ENCODE measurements at places on chromosomes 12 and 14. TPM values are rescaled to one million over a fixed set of nuclear protein-coding genes. Genes with fewer than 3 reads are reported as not detected.

Gene PRH2
- total RNA-seq, result not detected

Gene DAO
- total RNA-seq, result not detected

Gene COCH
- 12.2 TPM for total RNA-seq

Gene METTL25
- total RNA-seq, result 59.9 TPM

Gene CBLN3
- total RNA-seq, result 1.4 TPM

All from sigmoid colon (tissue), 7 donors.